ENCODE measurements at places on chromosomes 6 and 20.

DNA sequence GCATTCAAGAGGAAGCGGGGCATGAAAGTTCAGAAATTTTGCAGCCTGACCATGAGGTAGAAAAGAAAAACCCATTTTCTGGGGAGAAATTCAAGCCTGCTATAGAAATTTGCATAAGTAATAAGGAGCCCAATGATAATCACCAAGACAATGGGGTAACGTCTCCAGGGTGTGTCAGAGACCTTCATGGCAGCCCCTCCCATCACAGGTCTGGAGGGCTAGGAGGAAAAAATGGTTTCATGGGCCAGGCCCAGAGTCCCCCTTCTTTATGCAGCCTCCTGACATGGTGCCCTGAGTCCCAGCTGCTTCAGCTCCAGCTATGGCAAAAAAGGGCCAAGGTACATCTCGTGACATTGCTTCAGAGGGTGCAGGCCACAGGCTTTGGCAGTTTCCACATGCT is 618.5 kb downstream of the EYS start:
- DNase-seq: no peak

GRCh38 chr6:16901306-16901705 is 140.0 kb upstream of the ATXN1 start:
- DNase-seq: no peak

GRCh38 chr6:166767230-166767629 is 140.2 kb upstream of the RPS6KA2 start:
- no peak for DNase-seq

DNA sequence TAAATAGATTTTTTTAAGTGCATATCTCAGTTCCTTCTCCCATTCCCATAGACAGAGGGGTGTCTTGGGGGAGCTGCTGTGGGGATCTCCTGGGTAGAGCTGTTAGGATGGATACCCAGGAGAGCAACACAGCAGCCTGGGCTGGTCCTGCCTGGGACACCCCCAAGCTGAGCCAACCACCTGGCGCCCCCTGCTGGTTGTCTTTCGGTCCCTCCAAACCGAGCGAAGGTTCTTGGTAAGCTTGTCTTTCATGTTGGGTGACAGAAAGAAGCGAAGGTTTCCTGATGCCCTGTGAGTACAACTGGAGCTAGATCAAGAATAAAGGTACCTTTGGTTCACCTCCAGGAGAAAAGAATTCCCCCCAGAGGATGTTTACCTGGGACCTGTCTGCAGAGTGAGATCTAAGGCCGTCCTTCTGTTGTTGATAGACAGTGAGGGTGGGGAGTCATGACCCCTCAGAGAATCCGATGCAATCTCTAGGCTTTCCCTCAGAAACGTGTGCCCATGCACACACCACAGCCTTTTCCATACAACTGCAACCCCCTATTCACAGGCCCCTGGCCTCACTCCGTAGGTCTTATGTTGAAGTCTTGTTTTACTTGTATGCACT is 50.8 kb downstream of the SNX9 start:
- DNase-seq: peak; percentile 76

DNA sequence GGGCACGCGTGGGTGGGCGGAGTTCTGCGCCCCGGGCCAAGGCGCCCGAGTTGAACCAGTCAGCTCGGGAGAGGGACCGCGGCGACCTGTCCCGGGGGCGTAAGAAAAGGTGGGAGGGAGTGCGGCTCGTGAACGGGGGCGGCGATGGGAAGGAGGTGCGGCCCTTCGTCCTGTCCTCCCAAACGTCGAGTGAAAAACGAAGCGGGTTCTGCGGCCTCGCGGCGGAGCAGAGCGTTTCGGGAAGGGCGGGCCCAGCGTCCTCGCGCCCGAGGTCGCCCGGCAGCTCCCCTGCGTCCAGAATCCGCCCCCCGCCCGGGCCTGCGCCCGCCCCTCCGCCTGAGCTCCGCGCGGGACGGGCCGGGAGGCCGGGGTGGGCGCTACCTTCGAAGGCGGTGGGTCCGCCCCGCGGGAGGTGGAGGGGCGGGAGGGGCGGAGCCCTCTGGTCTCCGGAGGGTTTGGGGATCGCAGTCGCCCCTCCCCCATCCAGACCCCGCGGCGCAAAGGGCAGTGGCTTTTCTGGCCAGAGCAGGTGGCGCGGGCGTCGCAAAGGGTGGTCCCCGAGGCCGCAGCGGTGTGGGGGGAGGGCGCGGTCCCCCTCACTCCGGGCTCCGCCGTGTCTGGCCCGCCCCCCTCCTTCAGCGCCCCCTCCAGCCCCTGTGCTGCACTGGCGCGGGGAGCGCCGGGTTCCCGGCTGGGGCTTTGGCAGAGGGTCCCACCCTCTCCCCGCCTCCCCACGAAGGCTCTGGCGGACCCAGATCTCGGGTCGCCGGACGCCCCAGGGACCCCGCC is 838 bp downstream of the STMN3 start:
- DNase-seq: peak; percentile 18

- no peak for DNase-seq
Observed at GRCh38 chr6:115721564-115721963, 339.1 kb downstream of the FRK start.

All from CD4-positive, alpha-beta T cell treated with Interleukin-15 for 4 hours (primary cell).